ENCODE measurements at places on chromosomes 2 and 18.

DNA sequence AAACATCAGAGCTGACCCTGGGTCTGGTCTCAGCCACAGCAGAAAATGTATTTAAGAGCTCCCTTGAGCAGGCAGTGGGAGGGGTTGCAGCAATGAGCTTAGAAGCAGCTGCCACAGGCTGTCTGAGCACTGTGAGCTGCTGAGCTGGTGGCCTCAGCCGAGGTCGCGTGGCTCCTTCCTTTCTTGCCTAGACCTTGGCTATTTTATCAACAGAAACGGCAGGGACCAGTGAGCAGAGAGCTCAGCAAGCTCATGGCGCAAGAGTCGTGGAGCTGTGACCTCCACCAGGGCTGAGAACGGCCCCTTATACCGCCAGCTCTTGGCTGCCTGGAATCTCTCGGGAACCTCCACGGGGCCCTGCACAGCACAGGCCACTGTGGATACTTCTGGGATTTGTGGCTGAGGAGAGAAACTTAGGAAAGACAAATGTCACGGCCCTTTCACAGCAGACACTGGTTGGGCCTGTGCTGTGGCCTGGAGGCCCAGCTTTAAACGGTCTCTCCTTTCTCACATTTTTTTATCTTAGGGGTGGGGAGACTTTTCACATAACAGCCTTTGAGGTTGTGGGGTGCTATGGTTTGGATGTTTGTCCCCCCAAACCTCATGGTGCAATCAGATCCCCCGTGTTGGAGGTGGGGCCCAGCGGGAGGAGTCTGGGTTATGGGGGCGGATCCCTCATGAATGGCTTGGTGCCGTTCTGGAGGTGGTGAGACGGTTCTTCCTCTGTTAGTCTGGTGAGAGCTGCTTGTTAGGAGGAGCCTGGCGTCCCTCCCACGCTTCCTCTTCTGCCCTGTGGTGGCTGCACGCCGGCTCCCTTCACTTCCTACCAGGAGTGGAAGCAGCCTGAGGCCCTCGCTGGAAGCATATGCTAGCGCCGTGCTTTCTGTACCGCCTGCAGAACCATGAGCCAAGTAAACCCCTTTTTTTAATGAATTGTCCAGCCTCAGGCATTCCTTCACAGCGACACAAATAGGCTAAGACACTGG is 1.7 kb downstream of the ALLC start:
- no peak for DNase-seq

GRCh38 chr2:157258520-157259326 is 1.2 kb downstream of the GALNT5 start:
- no peak for DNase-seq

GRCh38 chr2:217415316-217415715 is 555.5 kb upstream of the TNP1 start:
- no peak for DNase-seq

GRCh38 chr2:31052284-31052683 is 86.0 kb downstream of the GALNT14 start:
- no peak for DNase-seq

- no peak for DNase-seq
These were observed 1.2 kb downstream of the MEX3C start for GRCh38 chr18:51196118-51196810.

GRCh38 chr2:45483997-45484396 is 127.1 kb downstream of the SRBD1 start:
- DNase-seq, result no peak

- DNase-seq, result no peak
These were observed 118.9 kb upstream of the POU3F3 start for GRCh38 chr2:104734937-104735586.

- DNase-seq, result no peak
These were observed 9.6 kb downstream of the SERPINB2 start for GRCh38 chr18:63897072-63897471.

GRCh38 chr2:7987992-7988391 is 693.9 kb upstream of the ID2 start:
- DNase-seq, result no peak

GRCh38 chr2:167249197-167249596 is 360.9 kb downstream of the XIRP2 start:
- no peak for DNase-seq

- DNase-seq, result no peak
These were observed 786.6 kb upstream of the RAB6C start for GRCh38 chr2:129192841-129193253.

- no peak for DNase-seq
These were observed 68.4 kb downstream of the POLR1A start for GRCh38 chr2:86037141-86037794.

DNA sequence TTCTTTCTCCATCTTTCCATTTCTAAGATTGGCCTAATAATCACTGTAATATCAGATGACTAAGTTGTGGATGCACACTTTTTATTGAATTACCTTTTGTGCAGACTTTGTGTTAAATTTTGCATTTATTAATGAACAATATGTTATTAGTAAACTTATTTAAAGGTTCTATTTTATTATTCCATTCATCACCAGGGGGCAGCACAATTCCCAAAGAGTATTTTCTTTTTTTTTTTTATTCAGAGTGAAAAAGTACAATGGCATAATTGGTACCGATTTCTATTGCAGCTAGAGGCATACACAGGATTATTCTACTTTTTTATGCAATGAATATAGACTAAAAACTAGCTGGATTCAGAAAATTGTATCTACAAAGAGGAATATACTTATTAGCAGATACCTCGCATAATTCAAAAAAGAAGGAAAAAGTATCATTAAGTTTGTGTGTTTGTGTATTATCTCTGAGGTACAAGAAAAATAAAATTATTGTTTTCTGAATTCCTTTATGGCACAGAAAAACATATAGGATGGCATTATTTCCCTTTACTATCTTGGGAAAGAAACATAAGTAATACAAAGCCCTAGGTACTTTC is 390.6 kb downstream of the ERBB4 start:
- no peak for DNase-seq

- DNase-seq, result peak; percentile 58
These were observed 18.9 kb upstream of the WDR33 start for GRCh38 chr2:127829845-127830246.

DNA sequence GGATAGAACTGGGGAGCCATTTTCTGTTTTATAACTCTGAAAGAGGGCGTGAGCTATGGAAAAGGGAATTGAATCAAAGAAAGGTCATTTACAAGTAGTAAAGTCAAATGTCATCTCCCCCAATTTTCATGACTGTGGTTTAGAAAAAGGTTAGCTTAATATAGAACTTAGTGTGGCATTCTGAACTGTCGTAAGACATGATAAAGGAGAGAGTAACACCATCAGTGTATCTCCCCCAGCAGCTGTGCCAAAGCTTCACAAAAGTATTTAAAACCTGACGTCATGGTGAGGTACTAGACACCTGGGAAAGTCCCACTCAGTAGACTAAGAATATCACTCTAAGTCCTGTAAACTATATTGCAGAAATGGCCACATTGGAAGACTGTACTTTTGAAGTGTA is 5.8 kb upstream of the IKZF2 start:
- DNase-seq, result no peak

GRCh38 chr2:238952261-238952919 is 104.5 kb downstream of the TWIST2 start:
- DNase-seq, result no peak

DNA sequence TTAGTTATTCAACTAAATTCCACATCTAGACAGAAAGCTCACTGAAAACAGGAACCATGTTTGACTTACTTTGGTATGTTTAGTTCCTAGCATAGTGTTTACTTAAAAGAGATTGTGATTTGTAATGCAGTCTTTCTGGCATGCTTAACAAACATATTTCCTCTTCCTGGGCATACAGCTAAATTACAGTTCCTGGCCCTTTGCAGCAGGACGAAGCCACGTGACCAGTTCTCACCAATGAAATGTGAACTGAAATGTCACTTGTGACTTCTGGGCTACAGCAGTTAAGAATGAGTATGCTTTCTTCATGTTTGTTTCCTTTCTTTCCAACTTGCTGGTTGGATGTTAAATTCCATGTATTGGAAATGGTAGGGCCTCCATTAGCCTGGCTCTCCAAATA is 330.5 kb downstream of the FIGN start:
- no peak for DNase-seq
